ENCODE measurements at places on chromosomes 2 and 18. TPM values are rescaled to one million over a fixed set of nuclear protein-coding genes. Genes with fewer than 3 reads are reported as not detected.
A peak's percentile ranks its signal among the peaks of the same experiment; 100 is the strongest.

- no peaks in the 10 kb centered on the region for H3K27me3 ChIP-seq
- no peak overlapping the region for H3K4me3 ChIP-seq
- H3K4me1 ChIP-seq, result peaks cover 12% of the 10 kb centered on the region
- H3K27ac ChIP-seq, result no peak overlapping the region
- DNase-seq, result no peak
Measured at GRCh38 chr18:21763846-21764646, 23.5 kb downstream of the MIB1 start.

CHRND gene
- total RNA-seq, result not detected

GREB1L gene
- not detected for total RNA-seq

HOXD8 gene
- not detected for total RNA-seq

DNA sequence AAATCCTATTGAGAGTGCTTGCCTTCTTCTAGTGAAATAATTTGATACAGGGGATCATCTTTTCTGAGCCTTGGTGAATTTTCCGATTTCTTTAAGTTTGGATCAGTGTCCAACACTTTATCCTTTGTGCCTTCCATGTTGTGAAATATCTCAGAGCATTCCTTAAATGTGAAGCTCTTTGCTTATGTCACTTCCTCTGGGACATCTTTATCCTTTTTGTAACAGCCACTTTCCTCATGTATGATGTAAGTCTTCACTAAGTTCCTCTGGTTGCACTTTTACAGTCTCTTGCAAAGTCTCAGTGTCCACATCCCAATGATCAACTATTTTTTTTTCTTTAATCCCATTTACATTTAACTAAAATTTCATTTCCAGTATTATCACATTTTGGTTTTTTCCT is 254.2 kb downstream of the EN1 start:
- no peaks in the 10 kb centered on the region for H3K36me3 ChIP-seq
- H3K4me3 ChIP-seq, result no peak overlapping the region
- H3K27me3 ChIP-seq, result peaks cover 14% of the 10 kb centered on the region
- no peaks in the 10 kb centered on the region for H3K4me1 ChIP-seq
- no peak for DNase-seq

- no peaks in the 10 kb centered on the region for H3K36me3 ChIP-seq
- peak overlapping the region; percentile 4 for H3K27ac ChIP-seq
Measured at GRCh38 chr2:160336105-160336504, 136.0 kb upstream of the ITGB6 start.

DNA sequence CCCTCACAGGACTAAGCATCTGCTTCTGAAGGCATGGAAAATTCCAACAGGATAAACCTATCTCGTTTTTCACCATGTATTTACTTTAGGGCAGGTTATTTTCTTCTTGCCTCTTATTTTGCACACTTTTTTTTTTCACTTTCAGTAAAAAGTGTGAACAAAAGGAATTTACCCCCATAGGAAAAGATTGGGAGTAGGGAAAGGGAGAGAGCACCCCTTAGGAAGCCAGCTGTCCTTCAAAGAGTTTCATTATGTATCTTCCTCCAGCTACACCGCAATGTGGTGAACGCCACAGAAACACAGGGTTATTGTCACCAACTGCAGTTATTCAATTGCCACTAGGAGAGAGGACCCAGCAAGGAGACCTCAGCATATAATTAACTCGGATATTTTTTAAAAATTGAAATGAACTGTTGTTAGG is 286.2 kb upstream of the VRK2 start:
- no peak overlapping the region for H3K27ac ChIP-seq
- peak overlapping the region; percentile 23 for H3K4me3 ChIP-seq
- DNase-seq, result no peak
- H3K36me3 ChIP-seq, result no peaks in the 10 kb centered on the region

Data from natural killer cell treated with Interleukin-12 subunit alpha and Interleukin-12 subunit beta and Interleukin-15 and Interleukin-18, amount 100 ng/mL, for 72 hours (primary cell).